Natural killer cell treated with Interleukin-12 subunit alpha and Interleukin-12 subunit beta and Interleukin-15 and Interleukin-18, amount 100 ng/mL, for 72 hours (primary cell): ENCODE measurements at places on chromosomes 16 and 17. TPM values are rescaled to one million over a fixed set of nuclear protein-coding genes. Genes with fewer than 3 reads are reported as not detected.
A peak's percentile ranks its signal among the peaks of the same experiment; 100 is the strongest.

Gene STAC2
- 0.12 TPM for total RNA-seq

Gene RPTOR
- total RNA-seq: 92.4 TPM

Gene EPN3
- not detected for total RNA-seq

Gene TM4SF5
- total RNA-seq: not detected

Gene MMP2
- total RNA-seq: not detected

Gene GPR142
- total RNA-seq: not detected

Gene LGALS9B
- total RNA-seq: not detected

Gene CETP
- not detected for total RNA-seq

DNA sequence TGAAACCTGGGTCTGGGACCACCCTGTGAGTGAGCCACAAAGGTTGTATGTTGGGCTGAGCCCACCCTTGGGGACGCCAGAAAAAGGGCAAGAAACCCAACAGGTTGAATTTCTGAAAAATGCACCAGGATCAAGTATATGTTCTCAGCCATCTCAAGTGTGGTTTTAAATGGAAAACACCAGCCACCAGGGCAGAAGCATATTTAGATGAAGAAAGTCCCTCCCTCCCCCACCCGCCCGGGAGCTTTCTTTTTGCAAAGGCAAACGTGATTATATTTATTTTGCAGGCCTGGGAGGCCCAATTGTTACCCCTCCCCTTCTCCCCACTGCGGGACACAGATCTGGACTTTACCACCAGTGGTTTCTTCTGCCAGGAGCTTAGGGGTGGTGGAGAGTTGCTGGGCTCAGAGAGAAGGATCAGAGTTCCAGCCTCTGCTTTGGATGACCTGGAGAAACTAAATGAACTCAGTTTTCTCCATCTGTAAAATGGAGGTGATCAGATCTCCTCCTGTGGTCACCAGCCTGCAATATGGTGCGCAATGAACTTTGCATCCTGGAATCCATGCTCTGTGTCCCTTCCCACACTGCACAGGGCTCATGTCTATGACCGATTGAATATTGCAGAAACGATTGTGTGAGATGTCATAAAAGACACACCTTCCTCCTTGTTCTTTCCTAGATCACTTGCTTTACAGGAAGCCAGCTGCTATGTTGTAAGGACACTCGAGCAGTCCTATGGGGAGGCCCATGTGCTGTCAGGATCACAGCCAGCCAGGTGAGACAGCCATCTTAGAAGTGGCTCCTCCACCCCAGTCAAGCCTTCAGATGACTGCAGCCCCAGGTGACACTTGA, 21.0 kb upstream of the NGFR start:
- no peak for DNase-seq

DNA sequence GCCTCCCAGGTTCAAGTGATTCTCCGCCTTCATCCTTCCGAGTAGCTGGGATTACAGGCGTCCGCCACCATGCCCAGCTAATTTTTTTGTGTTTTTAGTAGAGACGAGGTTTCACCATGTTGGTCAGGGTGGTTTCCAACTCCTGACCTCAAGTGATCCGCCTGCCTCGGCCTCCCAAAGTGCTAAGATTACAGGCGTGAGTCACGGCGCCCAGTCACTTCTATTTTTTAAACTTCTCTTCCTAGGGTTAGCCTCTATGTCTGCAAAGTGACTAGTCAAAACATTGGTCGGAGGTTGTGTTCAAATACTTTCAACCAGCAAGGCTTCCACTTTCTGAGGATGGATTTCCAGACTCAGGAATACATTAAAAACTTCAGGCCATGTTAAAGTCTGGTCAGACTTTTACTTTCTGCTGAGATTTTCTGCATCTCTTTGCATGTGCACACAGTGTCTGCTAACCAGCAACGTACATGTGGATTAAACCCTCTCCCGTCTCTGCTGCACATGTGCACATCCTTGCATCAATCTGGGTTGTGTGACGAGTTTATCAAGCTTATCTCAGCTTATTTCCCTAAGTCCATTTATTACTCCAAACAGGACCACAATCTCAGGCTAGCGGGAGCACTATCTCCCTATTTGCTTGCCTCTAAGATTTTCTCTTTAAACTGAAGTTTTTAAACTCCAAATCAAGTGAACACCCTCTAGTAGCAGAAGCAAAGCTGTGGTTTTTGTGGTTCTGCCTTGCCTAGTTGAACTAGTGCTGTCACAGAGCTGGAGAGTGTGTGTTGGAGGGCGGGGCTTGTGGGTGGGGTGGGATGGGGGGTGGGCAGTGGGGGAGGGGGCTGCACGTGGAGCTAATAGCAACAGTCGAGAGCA, 525.2 kb upstream of the GOT2 start:
- peak; percentile 64 for DNase-seq

DNA sequence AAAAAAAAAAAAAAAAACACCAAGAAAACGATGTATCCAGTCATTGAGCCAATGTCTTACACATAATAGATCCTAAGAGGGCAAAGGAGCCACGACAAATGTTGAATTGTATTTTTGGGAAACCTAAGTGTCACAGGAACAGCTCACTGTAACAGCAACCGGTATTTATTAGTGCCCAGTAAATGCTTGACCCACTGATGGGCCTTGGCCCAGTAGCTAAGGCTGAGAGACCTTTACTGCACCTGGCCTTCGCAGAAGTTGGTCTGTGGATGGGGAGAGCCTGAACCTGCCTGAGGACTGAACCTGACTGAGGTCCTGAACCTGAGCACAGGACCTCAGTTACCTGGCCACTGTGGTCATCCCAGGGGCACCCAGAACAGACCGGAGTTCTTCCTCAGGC, 65.0 kb upstream of the TBX2 start:
- DNase-seq: no peak

DNA sequence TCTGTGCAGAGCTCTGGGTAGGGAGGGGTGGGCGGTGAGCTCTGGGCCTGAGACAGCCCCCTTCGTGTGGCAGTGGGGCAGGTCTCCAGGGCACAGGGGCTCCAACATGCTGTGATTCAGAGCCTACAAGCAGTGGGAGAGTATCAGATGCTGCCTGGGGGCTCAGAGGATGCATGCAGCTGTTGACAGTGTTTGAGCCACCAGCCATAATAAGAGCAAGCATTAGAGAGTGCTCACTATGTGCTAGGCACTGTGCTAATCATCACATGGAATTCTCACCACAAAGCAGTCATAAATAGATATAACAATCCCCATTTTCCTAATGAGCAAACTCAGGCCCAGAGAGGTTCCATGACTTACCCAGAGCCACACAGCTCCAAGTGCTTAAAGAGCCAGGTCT, 8.1 kb downstream of the PDK2 start:
- no peak for DNase-seq

GRCh38 chr16:14015033-14015432, 56.1 kb upstream of the MRTFB start:
- DNase-seq: no peak

- no peak for DNase-seq
Measured at GRCh38 chr16:7731141-7731540, 398.5 kb downstream of the RBFOX1 start.

GRCh38 chr17:59827721-59828477, 64.8 kb downstream of the TUBD1 start:
- DNase-seq: no peak

DNA sequence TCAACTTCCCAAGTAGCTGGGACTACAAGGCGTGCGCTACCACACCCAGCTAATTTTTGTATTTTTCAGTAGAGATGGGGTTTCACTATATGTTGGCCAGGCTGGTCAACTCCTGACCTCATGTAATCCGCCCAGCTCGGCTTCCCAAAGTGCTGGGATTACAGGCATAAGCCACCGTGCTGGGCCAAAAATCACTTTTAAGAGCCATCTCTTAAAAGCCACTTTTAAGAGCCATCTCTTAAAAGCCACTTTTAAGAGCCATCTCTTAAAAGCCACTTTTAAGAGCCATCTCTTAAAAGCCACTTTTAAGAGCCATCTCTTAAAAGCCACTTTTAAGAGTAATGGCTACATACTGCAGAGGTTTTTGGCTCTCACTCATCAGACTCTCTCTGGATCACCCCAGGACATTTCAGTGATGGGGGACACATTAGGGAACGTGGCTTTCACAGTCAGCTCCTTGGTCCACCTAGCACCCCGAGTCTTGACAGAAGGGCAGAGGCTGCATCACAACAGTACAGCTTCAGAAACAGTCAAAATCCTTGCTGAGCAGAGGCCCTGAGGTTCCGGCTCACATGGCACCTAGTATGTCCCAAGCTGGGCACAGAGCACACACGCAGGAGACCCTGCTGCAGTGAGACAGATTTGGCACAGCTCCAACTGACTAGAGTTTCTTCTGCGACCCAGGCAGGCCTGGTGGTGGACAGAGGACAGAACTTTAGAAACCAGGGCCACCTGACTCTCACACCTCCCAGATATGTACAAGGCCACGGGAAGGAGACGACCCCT, 23.6 kb downstream of the RANBP10 start:
- no peak for DNase-seq

GRCh38 chr17:66701462-66701861, 133.5 kb upstream of the CACNG5 start:
- no peak for DNase-seq

DNA sequence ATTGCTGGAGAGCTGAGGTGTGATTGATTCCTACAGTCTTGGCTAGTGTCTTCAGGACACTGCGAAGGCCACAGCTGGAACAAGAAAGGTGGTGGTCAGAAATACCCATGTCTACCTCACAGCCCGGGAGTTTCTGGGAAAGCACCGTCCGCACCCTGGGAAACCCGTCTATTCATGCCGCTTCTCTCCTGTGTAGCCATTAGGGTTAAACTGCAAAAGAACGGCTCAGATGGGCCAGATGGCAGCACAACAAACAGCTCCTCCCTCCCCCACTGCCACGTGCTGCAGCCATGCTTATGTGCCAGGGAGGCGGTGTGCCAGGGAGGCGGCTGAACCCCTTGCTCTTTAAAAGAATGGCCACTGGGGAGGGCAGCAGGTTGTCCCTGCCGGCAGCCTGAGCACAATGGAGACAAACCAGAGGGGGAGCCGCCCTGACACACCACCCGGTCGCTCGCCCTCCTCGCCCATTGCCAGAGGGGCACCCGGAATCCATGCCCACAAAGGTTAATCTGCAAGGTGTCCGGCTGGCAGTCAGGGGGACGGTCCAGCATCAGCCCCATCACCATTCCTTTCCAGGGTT, 65.2 kb downstream of the CYTH1 start:
- DNase-seq: no peak

- DNase-seq: no peak
Measured at GRCh38 chr16:2178321-2179106, 17.9 kb downstream of the CASKIN1 start.

- no peak for DNase-seq
Measured at GRCh38 chr17:17134051-17134956, 71.8 kb downstream of the PLD6 start.

DNA sequence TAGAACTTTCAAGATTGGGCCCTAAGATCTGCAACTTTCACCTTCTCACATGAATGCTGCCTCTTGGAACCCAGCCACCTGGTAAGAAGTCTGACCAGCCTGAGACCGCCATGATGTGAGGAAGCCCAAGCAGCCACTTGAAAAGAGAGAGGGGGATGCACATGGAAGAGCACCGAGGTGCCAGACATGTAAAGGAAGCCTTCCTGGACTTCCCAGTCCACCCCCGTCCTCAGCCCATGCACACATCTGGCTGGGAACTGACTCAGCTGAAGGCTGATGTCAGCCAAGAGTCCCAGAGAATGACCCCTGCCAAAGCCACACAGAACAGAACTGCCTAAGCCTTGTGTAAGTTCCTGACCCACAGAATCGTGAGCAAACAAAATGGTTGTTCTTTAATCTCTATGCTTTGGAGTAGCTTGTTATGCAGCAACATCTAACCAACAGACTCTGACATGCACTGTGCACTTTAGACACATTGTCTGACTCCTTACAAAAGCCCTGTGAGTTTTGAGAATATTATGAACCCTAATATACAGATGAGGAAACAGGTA, 86.7 kb downstream of the RMI2 start:
- no peak for DNase-seq

GRCh38 chr17:17710355-17710727, 29.1 kb downstream of the RAI1 start:
- DNase-seq: no peak

DNA sequence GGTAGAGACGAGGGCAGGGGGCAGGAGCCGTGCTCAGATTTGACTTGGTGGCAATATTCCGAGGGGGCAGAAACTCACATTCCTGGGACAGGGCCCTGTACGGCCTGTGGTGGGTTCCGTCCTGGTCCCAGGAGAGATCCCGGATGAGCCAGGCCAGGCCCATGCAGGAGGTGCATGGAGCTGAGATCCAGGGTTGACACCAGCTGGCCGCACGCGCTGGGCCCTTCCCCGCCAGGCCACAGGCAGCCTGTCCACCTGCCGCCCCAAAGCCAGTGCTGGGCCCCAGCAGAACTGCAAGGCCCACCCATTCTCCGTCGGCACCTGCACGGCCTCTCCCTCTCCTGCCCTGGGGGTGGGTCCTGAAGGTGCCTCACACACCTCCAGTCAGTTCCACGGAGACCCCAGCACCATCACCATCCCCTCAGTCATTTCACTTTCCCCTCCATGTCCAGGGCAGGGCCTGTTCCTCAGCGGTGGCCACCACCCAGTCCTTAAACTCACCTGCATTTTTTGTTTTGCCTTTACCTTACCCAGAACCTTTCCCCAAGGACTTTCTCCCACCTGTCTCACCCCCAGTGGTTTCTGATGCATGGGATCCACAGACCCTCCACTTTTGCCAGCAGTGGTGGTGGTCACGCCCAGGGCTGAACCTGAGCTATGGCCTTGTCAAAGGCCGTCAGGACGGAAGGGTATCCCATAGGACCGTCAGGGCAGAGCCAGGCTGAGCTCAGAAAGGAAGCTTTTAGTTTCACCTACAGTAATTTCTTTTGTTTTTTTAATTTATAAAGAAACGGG, 25.1 kb upstream of the CDH15 start:
- DNase-seq: no peak

- no peak for DNase-seq
Measured at GRCh38 chr17:70636517-70637133, 467.3 kb downstream of the KCNJ2 start.

DNA sequence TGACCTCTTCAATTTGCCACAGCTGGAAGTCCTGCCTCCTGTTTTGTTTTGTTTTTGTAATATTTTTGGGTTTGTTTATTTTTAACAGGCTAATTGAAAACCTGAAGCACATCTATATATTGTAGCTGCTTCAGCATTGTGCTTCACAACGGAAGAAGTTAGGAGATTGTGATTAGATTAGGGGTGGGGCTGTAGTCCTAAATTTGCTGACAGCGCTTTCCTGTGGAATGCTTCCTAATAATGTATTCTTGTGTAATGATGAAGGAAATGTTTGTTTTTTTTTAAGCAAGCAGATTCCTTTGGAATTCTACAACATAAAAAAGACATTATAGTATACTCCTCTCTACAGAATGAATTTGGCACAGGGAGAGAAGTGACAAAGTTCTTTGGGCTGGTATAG, 70.1 kb downstream of the NLK start:
- no peak for DNase-seq

DNA sequence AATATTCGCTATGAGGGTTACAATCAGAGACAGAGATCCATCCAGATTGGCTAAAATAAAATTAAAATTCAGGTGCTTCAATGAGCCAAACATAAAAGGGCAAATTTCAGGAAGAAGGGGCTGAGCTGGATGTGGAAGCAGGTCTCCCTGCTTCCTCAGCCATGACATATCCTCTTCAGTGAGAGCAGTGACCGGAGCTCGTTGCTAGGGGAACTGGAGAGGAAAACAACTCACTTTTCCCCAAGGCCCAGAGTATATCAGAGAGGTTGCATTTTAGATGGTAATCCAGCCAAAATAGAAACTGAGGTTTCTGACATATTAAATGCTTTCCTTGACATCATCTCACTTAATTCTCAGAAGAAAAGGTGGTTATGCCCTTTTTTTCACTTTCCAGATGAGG, 503.5 kb downstream of the HS3ST4 start:
- no peak for DNase-seq
